ENCODE measurements at places on chromosomes 11 and 22.

GRCh38 chr11:128488471-128488870, 98.9 kb downstream of the ETS1 start:
- no peak for DNase-seq

DNA sequence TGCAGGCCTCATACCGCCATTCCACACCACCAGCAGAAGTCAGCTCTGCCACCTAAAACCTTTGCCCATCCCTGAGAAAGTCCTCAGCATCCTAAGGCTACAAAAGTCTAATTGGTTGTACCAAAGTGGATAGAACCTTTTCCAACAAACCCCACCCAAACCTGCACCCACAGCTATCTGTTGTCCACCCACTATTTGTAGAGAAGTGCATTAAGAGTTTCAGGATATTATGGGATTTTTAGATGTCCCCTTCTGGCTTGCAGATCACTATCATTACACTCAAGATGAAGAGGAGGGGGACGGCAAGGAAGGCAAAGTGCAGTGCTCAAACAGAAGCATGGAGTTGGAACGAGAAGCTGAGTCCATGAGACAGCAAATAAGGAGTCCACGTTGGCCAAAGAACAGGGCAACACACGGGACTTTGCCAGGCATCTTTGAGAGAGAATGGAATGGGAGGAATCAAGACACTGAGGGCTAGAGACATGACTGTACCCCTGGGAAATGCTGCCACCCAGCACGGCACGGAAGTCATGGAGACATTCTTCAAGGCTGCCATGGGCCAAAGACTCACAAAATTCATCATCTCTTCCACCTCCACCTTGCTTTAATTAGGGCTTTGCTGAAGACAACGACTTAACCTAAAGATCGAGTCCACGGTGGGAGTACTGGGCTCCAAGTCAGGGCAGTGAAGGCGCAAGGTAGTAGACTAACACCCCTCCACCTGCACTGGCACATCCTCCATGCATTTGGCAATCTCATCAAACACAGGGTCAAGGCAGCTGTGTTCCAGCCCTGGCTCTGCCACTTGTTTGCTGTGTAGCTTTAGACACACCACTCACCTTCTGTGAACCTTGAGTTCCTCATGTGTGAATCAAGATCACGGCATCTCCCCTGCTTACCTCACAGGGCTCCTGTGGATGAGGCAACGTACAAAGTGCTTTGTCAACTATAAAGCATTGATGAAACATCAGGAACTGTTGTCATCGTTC, 112.9 kb upstream of the TMEM45B start:
- DNase-seq, result no peak

DNA sequence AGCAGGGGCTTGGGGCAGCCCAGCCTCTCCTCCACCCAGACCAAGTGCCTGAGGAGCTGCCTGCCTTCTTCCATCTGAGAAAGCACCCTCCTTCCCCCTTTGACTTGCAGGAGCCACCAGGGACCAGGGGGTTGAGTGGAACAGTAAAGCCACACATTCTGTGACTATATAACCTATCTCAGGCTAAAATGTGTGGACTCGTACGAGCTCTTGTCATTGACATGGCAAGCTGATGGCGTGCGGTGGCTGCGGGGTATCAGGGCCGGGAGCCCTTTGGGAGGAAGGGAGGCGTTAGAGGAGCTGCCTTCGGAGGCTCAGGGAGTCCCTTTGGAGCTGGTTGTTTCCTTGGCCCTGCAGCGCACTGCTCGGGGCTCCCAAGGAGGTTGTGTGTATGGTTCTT, 84.5 kb downstream of the CEP164 start:
- DNase-seq, result no peak

GRCh38 chr11:17653611-17654010, 65.8 kb upstream of the MYOD1 start:
- DNase-seq, result no peak

DNA sequence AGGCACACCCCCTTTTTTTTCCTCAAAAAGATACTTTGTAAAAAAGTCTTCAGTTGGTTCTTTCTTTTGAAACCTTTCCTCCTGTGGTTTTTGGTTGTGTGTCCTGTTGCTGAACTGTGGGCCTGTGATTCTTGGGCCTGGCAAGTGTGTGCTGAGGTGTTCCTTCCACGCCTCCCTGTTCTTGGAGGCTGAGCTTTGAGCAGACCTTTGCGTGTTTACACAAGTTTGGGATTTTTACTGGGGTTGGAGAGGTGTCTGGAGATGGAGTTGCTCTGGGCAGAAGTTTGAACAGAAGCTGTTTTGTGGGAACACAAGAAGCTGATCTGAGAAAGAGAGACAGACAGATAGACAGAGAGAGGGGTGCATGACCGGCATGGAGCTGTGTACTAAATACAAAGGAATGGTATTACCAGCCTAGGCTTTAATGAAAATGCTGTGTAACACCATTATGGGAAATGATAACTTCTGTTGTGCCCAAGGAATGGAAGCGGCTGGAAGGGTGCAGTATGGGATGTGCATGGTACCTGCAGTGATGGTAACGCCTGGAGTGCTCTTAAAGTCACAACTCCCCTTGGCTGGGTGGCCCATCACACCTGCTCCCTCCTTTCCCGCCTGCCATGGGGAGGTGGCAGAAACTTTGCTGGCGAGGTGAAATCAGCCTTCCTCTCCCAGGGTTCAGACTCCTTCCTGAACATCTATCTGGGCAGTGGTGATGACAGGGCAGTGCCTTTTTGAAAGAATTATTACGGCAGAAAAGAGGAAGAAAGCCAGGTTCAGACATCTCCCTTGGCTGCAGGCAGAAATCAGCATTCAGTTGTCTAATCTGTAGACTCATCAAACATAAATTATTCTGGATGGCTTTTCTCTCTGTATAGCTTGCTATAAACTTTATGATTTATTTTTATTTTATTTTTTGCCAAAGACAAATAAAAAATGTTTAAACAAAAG, 70.4 kb downstream of the LDLRAD3 start:
- no peak for DNase-seq

DNA sequence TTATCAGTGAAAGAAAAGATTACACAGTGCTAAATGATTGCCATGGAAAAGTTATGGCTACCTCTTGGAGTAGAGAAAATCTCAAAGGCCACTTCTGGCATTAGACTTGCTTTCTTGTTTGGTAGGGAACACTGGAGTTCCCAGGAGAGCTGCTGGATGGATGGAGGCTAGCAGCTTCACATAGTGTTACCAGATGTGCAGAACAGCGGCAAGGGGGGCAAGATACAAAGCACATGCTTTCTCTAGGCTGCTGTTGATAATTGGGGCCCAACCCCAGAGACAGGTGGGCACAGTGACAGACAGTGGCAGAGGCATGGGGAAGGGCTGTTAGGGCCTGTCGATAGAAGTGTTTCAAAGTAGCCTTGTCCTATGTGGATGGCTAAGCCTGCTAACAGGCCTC, 94.9 kb downstream of the DBX1 start:
- DNase-seq, result no peak

GRCh38 chr11:122023614-122024250, 92.3 kb downstream of the BLID start:
- DNase-seq, result no peak

DNA sequence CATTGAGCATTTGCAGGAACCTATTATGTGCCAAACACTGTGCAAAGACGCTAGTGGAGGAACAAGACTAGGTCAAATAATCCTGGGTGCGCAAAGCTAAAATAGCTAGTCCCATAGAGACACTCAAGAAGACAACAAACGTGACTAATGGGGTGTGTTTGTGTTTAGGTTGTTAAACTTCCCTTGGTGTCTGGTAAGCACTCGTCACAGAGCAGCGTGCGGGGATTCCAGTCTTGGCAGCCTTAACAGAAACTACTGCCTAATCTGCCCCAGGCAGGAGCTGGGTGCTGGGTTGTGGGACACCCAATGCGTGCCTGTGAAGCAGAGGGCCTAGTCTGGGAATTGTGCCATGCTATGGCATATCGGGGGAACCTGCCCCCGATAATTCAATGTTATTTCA, 10.8 kb upstream of the CALCB start:
- no peak for DNase-seq

- DNase-seq, result peak; percentile 78
Measured at GRCh38 chr11:122661182-122661945, 5.8 kb downstream of the UBASH3B start.

- DNase-seq, result no peak
Measured at GRCh38 chr11:123166071-123166559, 28.9 kb downstream of the CLMP start.

DNA sequence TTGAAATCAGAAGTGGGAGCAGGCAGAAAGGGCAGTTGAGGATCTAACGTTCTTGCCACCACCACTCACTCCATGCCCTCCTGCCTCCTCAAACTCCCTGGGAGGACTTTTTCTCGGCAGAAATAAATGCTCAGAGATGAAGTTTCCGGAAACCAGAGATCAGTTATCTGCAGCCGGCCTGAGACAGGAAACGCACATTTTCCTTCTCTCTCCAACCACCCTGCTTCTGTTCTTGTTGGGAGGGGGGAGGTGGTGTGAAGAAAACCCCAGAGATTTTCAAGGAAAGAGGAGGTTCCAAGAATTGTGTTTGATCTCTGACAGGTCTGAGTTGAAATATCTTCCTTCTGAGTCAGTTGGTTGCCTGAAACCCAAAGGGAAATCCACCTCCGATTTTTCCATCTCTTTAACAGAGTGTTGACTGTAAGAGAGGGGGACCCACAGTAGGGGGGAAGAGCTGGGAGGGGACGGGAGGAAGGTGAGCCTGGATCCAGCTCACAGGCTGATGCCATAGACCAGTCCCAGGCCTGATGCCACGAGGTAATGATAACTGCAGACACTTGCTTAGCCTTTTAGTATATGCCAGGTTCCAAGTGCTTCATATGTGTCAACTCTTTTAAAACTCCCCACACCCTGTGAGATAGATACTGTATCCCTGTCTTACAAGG, 100.8 kb downstream of the TRAF6 start:
- DNase-seq, result no peak

- no peak for DNase-seq
Measured at GRCh38 chr11:72712168-72712751, 38.0 kb upstream of the PDE2A start.

- DNase-seq, result no peak
Measured at GRCh38 chr11:64334764-64335735, 5.0 kb upstream of the CCDC88B start.

GRCh38 chr22:37675930-37676735, 697 bp downstream of the LGALS1 start:
- DNase-seq, result no peak

GRCh38 chr22:38645430-38645829, 10.8 kb downstream of the FAM227A start:
- no peak for DNase-seq

DNA sequence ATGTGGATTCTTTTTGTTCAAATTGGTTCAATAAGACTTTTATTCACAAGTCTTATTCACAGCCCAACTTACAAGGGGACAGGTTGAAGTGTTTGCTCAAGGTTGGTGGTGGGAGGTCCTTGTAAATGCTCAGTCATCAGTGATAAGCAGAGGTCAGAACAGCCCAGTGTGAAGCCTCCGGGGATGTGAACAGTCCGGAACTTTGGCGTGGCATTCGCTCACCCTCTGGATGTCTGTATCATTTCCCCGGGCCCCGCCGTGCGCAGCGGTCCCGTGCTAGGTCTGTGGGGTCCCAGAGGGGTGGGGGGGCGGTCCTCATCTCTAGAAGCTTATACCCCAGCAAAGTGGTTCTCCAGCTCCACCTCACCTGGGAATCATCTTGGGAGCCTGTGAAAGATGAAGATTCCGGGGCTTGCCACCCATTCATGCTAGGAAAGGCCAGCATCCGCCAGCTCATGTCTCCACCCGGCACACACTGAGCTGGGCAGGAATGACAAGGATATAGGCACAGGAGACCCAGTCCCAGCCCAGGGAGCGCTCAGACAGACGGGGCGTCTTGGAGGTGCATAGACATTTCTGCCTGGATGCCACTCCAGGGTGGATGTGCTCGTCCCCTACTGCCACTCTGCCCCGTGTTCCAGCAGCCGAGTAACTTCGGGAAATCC, 327.5 kb downstream of the TBC1D22A start:
- no peak for DNase-seq

GRCh38 chr11:44530413-44531115, 34.9 kb upstream of the CD82 start:
- no peak for DNase-seq

DNA sequence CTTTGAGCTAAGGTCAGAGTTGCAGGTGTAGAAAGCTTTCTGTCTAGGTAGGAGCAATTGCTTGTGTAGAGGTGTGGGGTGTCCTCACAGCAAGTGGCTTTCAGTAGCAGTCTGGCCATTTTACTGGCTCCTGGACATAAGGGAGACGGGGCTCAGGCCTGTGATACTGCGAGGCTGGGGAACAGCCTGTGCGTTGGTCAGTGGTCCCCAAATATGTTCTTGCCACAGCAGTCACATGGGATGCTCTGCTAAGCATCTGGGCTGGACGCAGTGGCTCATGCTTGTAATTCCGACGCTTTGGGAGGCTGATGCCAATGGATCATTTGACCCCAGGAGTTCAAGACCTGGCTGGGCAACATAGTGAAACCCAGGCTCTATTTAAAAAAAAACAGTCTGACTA, 1.9 kb downstream of the MCM5 start:
- DNase-seq, result no peak

GRCh38 chr22:49670456-49671330, 157.0 kb downstream of the BRD1 start:
- DNase-seq, result no peak

DNA sequence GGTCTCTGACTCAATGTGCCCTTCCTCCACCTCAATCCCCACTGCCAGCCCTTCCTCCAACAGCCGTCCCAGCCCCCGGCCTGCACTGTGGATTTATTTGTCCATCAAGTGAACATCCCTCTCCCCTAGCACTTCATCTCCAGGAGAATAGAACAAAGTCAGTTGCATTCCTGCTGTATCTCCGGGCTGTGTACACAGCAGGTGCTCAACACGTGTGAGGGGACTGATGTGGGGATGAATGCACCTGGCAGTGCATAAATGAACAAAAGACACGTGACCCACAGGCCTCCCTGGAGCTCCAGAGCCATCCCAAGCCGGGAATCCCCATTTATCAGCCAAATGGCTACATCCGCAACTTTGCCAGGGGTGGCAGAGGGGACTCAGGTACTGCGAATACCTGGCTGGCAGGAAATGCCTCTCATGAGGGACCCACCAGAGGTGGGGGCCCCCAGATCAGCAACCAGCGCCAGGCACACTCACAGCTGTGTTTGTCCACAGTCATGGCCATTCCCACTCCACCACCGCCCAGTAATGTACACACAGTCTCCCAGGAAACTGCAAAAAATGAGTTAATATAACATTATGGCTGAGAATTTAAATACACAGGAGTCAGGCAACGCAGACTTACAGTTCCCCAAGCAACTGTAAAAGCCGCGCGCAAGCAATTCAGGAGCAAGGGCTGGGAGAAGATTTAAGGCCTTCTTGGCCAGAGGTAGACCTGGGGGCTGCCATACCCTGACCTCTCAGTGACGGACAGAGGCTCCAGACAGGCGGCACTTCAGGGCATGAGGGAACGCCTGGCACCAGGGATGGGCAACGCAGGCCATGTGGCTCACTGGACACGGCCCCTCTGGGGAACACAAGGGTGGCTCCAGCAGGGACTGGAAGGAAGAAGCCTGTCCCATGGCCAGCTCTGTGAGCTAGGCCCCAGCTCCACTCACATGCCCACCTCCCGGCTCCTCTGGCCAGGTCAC, 50.3 kb upstream of the TCF20 start:
- no peak for DNase-seq

GRCh38 chr22:36463783-36464184, 17.7 kb downstream of the TXN2 start:
- DNase-seq, result no peak

DNA sequence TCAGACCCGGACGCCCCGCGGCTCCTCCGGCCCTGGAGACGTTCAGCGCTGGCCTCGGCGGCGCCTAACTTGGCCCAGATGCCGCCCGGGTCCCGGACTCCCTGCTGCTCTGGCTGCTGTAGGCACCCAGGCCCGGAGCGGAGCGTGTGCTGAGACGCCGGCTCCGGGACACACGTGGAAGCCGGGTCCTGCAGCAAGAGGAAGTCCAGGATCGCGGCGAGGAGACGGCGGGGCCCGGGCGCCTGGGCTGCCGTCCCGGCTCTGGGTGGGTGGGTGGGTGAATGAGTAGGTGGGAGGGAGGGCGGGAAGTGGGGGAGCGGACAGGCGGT, 223 bp downstream of the WT1 start:
- no peak for DNase-seq
